ENCODE measurements at places on chromosomes 1 and 21.

- DNase-seq, result no peak
These were observed 6.9 kb upstream of the PTGFR start for GRCh38 chr1:78483903-78484302.

DNA sequence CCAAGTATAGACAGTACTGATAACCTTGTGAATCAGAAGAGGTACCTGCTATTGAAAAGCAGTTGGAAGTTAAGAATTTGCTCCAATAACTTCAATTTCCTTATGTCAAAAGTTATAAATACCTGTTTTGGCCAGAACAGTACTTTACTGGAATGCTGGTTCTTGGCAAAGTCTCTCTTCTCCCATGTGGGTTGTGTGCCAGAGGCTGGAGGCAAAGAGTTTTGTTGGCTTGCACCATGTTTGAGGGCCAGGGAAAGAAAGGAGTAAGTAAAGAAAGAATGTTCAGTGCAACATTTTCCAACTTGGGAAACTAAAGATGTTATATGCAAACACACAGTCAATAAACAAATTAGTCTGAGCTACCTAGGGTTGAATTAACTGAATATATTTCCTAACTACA lies 67.0 kb upstream of the DYNLT5 start:
- DNase-seq, result no peak

GRCh38 chr1:27391511-27392095 lies 819 bp upstream of the GPR3 start:
- DNase-seq, result no peak

DNA sequence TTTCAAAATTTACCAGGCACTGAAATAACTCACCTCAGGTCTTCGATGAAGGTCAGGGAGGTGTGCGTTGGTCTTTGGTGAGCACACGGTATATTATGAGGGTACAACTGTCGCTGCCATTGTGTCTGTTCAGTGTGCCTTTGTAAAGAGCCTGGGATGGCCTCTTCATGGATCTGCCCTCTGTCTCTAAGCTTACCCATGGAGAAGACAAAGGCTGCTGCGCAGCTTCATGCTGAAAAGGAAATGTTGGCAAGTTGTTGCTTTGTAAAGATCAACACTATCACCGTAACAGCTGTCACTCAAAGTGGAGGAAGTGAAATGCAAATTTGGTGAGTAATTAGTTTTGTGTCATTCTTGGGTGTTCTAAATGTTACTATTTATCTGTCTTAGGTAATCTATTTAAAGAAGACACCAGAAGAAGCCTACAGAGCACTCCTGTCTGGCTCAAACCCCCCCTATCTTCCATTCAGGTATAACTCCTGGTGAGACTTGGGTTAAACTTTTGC lies 71.6 kb downstream of the CDC14A start:
- DNase-seq, result no peak

GRCh38 chr1:199122085-199122484 lies 483.2 kb downstream of the PTPRC start:
- DNase-seq, result no peak

GRCh38 chr21:42921927-42922326 lies 3.5 kb downstream of the ERVH48-1 start:
- DNase-seq, result no peak

DNA sequence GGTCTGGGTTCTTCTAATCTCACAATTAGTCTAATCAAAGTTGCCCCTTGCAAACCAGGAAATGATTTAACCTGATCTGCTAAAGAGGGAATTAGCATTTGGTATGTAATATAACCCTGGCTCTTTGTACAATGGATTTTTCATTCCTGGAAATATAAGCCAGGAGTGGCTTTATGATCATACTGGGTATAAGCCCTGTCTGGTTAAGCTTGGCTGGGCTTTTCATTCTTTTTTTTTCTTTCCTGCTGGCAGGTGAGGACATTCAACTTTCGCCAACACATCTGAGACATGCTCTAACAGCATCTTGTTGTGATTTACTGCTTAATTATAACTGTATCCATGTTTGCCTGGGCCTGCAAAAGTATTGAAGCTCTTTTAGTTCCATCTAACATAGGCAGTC lies 20.4 kb upstream of the SDE2 start:
- DNase-seq, result no peak

DNA sequence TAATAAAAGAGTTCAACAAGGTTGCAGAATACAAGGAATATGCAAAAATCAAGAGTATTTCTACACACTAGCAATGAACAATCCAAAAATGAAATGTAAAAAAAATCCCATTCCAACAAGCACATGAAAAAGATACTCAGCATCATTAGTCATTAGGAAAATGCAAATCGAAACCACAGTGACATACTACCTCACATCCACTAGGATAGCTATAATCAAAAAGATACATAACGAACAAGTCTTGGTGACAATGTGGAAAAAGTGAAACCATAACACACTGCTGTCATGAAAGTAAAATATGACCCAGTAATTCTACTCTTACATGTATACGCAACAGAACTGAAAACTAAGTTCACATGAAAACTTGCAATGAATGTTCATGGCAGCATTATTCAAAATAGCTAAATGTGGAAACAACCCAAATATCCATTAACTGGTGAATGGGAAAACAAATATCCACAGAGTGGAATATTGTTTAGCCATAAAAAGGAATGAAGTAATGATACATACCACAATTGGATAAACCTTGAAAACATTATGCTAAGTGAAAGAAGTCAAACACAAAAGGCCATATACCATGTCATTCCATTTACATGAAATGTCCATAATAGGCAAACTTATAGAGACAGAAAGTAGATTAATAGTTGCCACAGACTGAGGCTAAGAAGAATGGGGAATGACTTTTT lies 34.3 kb downstream of the PIK3R3 start:
- no peak for DNase-seq

- DNase-seq, result no peak
These were observed 478.8 kb downstream of the CAMTA1 start for GRCh38 chr1:7264101-7264500.
